ENCODE measurements at places on chromosomes 1 and 21.

DNA sequence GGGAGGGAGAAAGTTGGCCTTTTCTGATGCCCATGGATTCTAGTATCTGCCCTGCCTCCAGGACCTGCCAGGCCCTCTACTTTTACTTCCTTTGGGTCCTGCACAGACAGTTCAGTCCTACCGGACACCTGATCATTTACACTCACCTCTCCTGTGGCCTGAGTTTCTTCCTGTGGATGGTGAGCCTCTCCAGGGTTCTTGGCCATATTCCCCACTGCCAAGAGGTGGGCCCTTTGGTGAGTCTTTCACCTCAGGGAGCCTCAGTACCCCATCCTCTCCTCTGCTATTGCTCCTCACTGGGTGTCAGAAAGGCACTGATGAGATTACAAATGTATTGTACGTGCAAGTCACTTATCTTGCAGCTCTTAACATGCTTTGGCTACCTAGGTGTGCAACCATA, 81.4 kb upstream of the ETV3 start:
- no peak for DNase-seq

DNA sequence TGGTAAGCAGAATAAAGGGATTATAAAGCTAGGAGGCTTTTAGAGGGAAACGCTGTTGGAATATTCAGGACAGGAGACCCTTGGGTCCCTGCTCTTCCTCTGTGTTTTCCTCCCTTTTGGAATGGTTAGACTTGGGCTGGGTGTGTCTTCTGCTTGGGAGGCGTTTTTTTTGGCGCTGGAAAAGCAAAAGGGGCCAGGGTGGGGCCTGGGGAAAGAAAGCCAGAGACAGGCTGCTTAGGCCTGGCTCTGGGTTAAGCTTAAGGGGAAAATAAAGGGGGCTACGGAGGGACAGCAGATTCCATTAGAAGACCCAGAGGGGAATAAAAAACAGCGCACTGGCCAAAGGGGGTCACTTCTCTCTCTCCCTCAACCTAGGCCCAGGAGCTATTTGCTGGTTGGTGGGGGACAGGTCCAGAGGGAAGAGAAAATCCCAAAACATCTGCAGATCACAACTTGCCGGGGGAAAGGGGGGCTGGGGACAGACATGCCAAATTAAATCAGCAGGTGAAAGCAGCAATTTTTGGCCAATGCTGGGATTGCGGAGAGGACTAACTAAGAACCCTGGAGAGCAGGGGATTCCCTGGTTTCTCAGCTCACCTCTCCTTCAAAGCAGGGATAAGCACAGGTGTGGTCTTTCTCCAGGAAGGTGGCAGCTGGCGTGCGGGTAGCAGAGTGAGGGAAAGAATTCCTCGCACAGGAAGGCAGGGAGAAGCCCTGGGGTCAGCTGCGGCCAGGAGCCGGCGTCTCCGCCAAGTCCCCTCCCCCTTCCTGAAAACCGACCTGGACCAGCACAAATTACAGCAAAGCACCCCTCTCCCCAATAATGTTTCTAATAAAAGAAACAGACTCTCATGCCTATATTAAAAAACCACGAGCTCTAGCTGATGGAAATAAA, 82.2 kb upstream of the AK4 start:
- no peak for DNase-seq

DNA sequence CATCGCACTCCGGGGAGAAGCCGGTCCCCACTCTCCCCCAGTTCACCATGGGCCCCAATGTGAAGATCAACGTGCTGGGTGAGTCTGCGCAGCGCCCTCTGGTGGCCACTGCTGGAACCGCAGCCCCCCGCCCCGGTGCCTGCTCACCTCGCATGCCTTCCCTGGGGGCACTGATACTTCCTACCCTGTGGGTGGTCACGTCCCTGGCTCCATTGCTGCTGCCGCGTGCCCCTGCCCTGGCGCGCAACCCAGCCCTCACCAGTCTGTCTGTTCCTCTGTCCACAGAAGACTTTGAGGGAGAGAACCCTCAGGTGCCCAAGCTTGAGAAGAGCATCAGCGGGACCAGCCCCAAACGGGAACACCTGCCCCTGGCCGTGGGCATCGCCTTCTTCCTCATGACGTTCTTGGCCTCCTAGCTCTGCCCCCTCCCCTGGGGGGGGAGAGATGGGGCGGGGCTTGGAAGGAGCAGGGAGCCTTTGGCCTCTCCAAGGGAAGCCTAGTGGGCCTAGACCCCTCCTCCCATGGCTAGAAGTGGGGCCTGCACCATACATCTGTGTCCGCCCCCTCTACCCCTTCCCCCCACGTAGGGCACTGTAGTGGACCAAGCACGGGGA, 7.6 kb downstream of the EFNA3 start:
- DNase-seq = peak; percentile 94

- DNase-seq = no peak
Observed at GRCh38 chr1:53377438-53377841, 49.6 kb upstream of the LRP8 start.

DNA sequence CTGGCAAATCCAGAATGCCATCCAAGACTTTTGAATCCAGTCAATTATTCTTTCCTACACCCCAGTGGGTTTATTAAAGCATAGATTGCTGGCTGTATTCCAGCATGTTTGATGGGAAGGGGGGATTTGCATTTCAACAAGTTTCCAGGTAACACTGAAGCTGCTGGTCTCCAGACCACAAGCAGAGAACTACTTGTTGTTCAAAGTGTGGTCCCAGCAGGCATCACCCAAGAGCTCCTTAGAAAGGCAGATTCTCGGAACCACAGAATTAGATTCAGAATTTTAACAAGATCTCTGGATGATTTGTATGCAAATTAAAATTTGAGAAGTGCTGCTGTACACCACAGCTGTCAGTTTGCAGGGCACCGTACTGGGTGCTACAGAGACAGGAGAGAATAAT, 216.3 kb upstream of the FAM78B start:
- no peak for DNase-seq

DNA sequence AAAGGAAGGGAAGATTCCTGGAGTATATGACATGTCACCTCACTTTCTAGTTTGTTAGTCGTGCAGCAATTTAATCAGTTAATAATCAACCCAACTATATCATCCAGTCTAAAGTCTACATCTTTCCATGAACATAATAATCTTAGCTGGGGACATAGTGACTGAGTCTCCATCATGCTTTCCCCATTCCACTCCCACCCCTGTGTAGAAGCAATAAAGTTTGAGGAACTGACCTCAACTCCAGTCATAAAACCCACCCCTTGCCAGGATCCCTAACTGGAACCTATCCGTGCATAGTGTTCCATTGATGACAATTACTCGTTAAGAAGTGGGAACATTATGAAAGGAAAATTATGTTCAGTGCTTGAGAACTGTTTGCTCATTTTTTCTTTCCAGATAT, 48.9 kb upstream of the MROH9 start:
- no peak for DNase-seq

DNA sequence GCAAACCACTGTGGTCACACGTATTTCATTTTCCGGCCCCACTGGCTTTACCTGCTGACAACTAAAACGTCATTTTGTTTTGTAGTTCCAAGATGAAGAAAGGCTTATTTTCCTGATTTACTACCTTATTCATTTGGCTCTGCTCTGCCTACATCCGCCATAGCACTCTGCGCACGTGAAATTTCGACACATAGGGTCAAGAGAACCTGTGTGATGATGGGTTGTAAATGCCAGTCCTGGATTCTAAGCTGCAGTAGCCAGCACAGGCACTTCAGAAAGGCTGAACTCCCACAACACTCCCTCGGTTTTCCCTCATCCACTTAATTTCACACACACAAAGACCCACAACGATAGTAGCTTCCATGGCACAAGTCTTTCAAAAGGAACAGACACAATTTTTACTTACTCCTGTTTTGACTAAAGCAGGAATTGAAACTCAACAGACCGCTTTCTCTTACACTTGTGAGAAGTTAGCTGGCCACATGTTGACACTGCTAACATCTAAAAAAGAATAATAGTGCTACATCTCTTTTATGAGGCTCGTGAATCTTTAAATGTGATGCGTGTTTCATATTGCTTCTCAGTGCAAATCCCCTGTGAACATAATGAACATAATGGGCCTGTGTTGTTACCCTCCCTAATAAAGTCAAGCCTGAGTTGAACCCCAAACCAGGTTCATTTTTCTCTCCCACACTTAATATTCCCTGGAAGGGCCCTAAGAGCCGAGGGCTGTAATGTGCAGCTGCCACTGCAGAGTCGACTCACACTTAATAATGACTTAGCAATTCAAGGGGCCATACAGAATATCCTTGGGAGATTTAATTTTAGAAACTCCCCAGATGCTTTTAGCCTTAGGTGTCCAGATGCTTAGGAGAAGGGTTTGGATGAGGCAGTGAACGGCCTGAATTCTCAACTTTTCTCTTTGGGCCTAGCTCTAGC, 1.5 kb upstream of the RUNX1 start:
- DNase-seq = peak; percentile 38

GRCh38 chr1:157844089-157844830, 2.7 kb upstream of the CD5L start:
- no peak for DNase-seq

GRCh38 chr1:214008347-214008746, 20.6 kb downstream of the PROX1 start:
- no peak for DNase-seq

- DNase-seq = no peak
Observed at GRCh38 chr1:85274969-85275453, 1.4 kb downstream of the BCL10 start.

Data from stimulated activated CD8-positive, alpha-beta memory T cell treated with anti-CD3 and anti-CD28 coated beads, Interleukin-4, amount 100 ng/mL, for 48 hours (primary cell).